ENCODE measurements at places on chromosomes 3 and 15.

- peak; percentile 46 for DNase-seq
Measured at GRCh38 chr3:134352031-134352671, 22.1 kb downstream of the AMOTL2 start.

- peak; percentile 59 for DNase-seq
Measured at GRCh38 chr3:112818289-112818688, 28.4 kb downstream of the CD200R1L start.

DNA sequence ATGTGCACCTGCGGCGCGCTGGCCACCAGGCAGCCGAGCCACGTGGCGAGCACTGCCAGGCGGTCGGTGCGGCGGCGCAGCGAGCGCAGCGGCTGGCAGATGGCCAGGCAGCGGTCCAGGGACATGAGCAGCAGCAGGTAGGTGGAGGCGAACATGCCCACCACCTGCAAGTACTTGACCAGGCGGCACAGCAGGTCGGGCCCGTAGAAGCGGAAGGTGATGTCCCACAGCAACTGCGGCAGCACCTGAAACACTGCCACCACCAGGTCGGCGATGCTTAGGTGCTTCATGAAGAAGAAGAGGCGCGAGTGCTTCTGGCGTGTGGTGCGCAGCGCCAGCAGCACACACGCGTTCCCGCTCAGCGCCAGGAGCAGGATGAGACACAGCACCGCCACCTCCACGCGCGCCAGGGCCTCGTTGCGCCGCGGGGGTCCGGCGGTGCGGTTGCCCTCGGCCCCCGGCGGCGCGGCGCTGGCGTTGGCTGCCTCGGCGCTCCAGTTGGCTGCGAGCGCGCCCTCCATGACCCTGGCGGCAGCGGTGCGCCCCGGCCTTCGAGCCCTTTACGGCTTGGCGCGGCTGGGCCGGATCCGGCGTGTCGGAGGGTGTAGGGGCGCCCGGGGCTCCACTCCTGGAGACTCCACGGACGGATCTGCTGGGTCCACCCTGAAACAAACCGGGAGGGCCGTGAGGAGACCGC is 1.6 kb downstream of the OXTR start:
- peak; percentile 48 for DNase-seq

DNA sequence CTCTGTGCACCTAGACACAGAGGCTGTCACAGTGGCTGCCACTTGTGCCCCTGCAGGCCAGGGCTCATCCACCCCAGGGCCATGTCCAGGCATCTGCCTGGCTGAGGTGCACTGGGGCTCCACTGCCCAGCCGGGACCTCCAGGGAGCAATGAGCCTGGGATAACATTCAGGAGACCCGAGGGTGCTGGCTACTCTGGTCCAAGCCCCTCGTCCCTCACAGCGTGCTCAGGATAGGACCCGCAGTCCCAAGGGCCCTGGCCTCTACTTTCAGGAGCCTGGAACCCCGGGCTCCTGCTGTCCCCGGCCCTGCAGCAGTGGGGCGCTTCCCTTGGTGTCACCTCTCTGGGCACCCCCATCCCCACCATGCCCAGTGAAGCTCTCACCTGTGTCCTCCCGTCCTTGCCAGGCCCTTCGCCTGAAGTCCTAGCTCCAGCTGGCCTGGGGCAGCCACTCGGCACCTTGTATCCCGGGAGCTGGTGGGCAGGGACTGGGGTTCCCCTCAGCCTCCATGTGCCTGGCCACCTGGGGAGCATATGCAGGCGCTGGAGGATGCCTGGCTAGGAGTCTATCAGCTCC is 157.8 kb downstream of the NSMCE3 start:
- no peak for DNase-seq

- DNase-seq: no peak
Measured at GRCh38 chr15:57586661-57587424, 4.9 kb upstream of the MYZAP start.

- DNase-seq: no peak
Measured at GRCh38 chr3:197961582-197961945, 1.5 kb downstream of the LMLN start.

GRCh38 chr3:141391991-141392316 is 23.6 kb downstream of the ZBTB38 start:
- no peak for DNase-seq

DNA sequence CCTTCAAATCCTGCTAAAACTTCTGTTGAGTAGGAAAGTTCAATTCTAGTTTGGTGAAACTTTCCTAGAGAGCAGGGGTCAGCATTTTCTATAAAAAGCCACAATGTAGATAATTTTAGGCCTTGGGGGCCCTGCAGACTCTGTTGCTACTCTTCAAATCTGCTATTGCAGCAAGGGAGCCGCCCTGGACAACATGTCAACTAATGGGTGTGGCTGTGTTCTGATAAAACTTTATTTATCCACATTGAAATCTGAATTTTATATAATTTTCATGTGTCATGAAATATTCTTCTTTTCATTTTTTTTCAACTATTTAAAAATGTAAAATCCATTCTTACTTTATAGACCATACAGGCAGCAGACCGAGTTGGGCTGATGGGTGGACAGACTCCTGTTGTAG is 67.4 kb upstream of the SAMMSON start:
- no peak for DNase-seq

DNA sequence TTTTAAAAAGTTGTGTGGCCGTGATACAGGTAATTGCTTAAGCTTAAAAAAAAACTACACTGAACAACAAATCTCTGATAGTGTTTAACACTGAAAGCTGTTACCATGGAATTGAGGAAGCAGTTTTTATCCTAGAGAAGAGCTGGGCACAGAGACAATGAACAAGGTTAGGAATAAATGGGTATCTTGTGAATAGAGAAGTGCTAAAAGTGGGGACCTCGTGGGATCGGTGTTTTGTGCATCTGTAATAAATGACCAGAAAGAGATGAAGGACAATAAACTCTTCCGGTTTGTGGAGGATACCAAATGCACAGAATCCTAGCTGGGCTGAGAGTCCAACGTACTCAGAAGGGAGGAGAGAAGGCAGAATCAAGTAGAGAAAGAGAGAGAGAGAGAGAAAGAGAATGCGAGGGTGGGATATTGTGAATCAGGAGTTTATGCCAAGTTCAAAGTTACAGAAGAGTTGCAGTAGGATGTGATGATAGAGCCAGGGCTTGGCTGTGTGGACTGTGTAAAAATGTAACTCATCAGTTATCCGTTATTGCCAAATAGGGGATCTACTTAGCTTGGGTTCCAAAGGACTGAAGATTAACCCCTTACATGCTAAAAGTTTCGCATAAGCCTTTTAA is 148.9 kb downstream of the IL20RB start:
- no peak for DNase-seq

- DNase-seq: no peak
Measured at GRCh38 chr3:73789825-73790444, 165.2 kb upstream of the PDZRN3 start.

GRCh38 chr15:82122746-82123400 is 77.1 kb upstream of the MEX3B start:
- DNase-seq: peak; percentile 99

GRCh38 chr15:38819387-38819950 is 254.9 kb upstream of the RASGRP1 start:
- no peak for DNase-seq

GRCh38 chr3:146783446-146783845 is 178.3 kb upstream of the PLSCR5 start:
- peak; percentile 14 for DNase-seq

All from fibroblast of skin of right biceps (primary cell).